ENCODE measurements at places on chromosomes 5 and 9.
A peak's percentile ranks its signal among the peaks of the same experiment; 100 is the strongest.

GRCh38 chr5:81302596-81302995 lies 1.2 kb downstream of the ZCCHC9 start:
- no peak for DNase-seq

DNA sequence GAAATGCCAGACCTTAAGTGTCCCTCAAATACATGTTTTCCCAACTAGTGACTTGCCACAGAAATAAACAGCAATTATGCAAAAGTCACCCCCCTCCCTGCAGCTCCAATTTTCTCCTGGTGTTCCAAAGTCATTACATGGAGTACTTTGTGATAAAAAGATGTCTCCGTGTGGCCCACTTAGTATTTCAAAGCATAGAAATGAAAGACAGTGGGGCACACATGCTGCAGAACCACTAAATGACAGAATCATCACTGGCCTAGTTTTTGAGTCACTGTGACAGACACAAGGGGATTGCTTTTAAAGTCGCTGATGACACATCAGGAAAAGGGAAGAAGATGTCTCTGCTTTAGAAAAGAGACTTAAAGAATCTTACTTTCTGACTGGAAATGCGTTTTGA lies 323.4 kb downstream of the PSAT1 start:
- no peak for DNase-seq

GRCh38 chr9:134870746-134871662 lies 9.6 kb upstream of the FCN2 start:
- no peak for DNase-seq

GRCh38 chr9:12964271-12964670 lies 189.5 kb downstream of the LURAP1L start:
- DNase-seq: no peak

- DNase-seq: no peak
Measured at GRCh38 chr5:36059571-36060419, 6.9 kb downstream of the UGT3A2 start.

DNA sequence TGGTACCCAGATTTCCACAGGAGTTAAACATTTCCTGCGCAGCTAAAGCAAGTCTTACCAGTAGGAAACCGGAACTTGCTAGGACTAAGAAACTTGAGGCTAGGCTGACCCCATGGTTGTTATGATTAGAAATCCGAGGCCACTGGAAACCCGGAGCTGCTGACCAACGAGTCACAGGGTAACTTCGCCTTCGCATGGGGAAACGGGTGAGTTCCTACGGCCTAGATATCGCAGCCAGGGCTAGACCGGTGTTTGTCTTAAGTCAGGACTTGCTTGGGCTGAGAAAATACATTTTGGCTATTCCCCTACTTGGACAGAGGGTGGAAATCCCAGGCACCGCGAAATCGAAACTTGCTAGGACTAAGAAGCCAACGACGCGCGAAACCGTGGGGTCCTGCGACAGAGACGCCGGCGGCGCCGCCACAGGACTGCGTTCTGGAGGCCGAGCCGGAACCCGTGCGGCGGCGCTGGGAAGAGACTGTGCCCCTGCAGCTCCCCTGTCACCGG lies 1.6 kb upstream of the ANXA2R start:
- DNase-seq: peak; percentile 49
